GM23248 (cell line): ENCODE measurements at places on chromosomes 2 and 18. TPM values are rescaled to one million over a fixed set of nuclear protein-coding genes. Genes with fewer than 3 reads are reported as not detected.

- H3K4me3 ChIP-seq = no peak overlapping the region
- H3K36me3 ChIP-seq = no peaks in the 10 kb centered on the region
- H3K27ac ChIP-seq = no peak overlapping the region
- H3K27me3 ChIP-seq = no peaks in the 10 kb centered on the region
- no peaks in the 10 kb centered on the region for H3K4me1 ChIP-seq
Measured at GRCh38 chr2:227029426-227030105, 134.4 kb downstream of the COL4A4 start.

DNA sequence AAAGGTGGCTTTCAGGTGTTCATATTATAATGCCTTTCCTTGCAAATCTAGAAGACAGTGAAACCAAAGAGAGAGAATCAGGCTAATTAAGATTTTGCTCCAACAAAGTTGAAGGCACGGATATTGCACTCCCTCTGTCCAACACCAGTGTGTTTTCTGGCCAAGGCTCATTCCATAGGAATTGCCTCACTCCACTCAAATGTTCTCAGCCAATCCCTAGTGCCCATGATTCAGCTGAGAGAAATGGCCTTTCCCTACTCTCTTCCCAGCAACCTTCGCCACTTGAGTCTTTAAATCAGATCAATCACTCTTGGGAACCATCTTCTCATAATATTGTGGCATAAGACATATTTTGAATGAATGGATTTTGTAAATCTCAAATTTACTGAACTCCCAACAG, 768.2 kb upstream of the ACVR2A start:
- DNase-seq = peak; percentile 74
- no peaks in the 10 kb centered on the region for H3K27me3 ChIP-seq
- H3K27ac ChIP-seq = no peak overlapping the region
- no peaks in the 10 kb centered on the region for H3K36me3 ChIP-seq
- H3K4me1 ChIP-seq = peaks cover 13% of the 10 kb centered on the region
- H3K4me3 ChIP-seq = no peak overlapping the region

GRCh38 chr2:68290901-68291300, 28.8 kb downstream of the CNRIP1 start:
- no peak for DNase-seq
- H3K4me3 ChIP-seq = no peak overlapping the region
- H3K36me3 ChIP-seq = no peaks in the 10 kb centered on the region
- H3K4me1 ChIP-seq = peaks cover 10% of the 10 kb centered on the region
- H3K27ac ChIP-seq = no peak overlapping the region

DNA sequence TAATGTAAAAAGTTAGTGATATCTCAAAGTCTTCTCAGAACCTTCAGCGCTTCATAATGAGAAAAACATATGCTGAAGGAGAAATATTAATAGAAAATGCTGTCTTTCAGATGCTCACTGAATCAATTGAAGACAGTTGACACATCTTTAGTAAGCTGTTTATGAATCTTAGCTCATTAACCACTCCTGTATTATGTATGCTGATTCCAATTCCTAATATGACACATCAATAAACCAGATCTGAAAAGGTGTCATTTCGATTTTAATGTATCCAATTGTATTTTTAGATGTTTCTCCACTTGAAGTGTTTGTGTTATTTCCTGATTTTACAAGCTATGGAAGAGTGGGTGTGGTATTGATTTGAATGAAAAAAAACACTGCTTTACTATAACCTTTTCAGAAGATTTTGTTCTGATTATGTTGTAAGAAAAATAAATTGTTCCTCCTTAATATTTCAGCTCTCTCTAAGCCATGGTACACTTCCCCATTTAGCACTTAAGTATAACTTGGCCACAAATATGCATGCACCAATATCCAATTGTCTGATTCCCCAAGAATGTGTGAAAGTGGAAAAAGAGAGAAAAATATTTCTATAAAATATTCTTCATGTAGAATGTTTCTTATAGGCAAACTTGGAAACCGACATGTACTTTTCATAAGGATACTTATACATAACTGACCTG, 569.8 kb downstream of the ARHGAP15 start:
- no peak overlapping the region for H3K4me3 ChIP-seq
- DNase-seq = no peak
- H3K4me1 ChIP-seq = no peaks in the 10 kb centered on the region
- H3K36me3 ChIP-seq = no peaks in the 10 kb centered on the region
- H3K27ac ChIP-seq = no peak overlapping the region

- no peaks in the 10 kb centered on the region for H3K27me3 ChIP-seq
- peaks cover 19% of the 10 kb centered on the region; the same call in 1 of the 2 replicates for H3K36me3 ChIP-seq
- H3K27ac ChIP-seq = no peak overlapping the region
- no peaks in the 10 kb centered on the region for H3K4me1 ChIP-seq
Measured at GRCh38 chr2:229887441-229887840, 34.4 kb downstream of the TRIP12 start.

GRCh38 chr18:32902568-32903330, 129.9 kb upstream of the KLHL14 start:
- no peak for DNase-seq
- no peak overlapping the region for H3K27ac ChIP-seq
- H3K4me3 ChIP-seq = no peak overlapping the region
- peaks cover 69% of the 10 kb centered on the region for H3K27me3 ChIP-seq

- no peaks in the 10 kb centered on the region for H3K27me3 ChIP-seq
- H3K4me1 ChIP-seq = peaks cover 18% of the 10 kb centered on the region
- H3K27ac ChIP-seq = no peak overlapping the region
- no peaks in the 10 kb centered on the region; the same call in 1 of the 2 replicates for H3K36me3 ChIP-seq
- H3K4me3 ChIP-seq = no peak overlapping the region
Measured at GRCh38 chr2:97914691-97915213, 81.0 kb downstream of the TMEM131 start.

DNA sequence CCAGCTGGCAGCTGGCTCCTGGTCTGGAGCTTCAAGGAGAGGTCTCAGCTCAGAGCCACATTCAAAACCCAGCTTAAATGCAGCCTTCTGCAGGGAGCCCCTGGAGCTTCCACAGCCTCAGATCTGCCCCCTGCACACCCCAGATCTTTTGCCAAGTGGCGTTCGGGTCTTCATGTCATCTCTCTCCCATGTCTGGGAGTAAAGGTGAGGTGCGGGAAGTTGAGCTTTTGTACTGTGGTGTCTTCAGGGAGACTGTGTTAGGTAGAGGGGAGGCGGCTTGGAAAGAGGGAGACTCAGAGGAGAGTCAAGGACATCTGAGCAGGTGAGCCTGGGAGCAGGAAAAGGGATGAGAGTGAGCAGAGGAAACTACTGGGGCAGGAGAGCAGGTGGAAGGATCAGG, 25.4 kb downstream of the MPHOSPH10 start:
- no peak overlapping the region for H3K4me3 ChIP-seq
- no peak for DNase-seq
- H3K4me1 ChIP-seq = no peaks in the 10 kb centered on the region
- no peaks in the 10 kb centered on the region for H3K36me3 ChIP-seq
- H3K27me3 ChIP-seq = no peaks in the 10 kb centered on the region

Gene ANKRD30BL
- not detected in 2 replicates for total RNA-seq

Gene AQP12A
- total RNA-seq = not detected in 2 replicates

Gene MRPL19
- 48.7 and 52.2 TPM in 2 replicates for total RNA-seq

Gene SALL3
- not detected in 2 replicates for total RNA-seq
